ENCODE measurements at places on chromosomes 1 and 21. TPM values are rescaled to one million over a fixed set of nuclear protein-coding genes. Genes with fewer than 3 reads are reported as not detected.
A peak's percentile ranks its signal among the peaks of the same experiment; 100 is the strongest.

Gene KLF17
- not detected for total RNA-seq

Gene PCBP3
- total RNA-seq, result 3.1 TPM

Gene TMEM269
- 0.34 TPM for total RNA-seq

Gene MRPL20
- 131 TPM for total RNA-seq

Gene TXNIP
- total RNA-seq, result 2.5 TPM

Gene PDZK1
- total RNA-seq, result 0.27 TPM

Gene STUM
- total RNA-seq, result not detected

Gene ZBTB21
- total RNA-seq, result 28.7 TPM

GRCh38 chr1:167694691-167695090, 27.1 kb upstream of the MPZL1 start:
- DNase-seq, result no peak

- no peak for DNase-seq
These were observed 266.7 kb upstream of the GREM2 start for GRCh38 chr1:240878631-240879030.

DNA sequence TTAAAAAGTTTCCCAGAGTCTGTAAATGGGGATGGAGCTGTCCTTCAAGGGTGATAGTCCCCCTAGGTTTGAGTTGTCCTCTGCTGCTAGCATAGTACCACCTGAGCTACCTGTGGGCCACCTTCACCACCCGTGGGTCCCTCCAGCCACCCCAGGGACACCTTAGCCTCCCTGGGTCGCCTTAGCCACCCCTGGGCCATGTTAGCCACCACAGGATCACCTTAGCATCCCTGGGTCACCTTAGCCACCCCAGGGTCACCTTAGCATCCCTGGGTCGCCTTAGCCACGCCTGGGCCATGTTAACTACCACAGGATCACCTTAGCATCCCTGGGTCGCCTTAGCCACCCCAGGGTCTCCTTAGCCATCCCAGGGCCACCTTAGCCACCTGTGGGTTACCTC, 67.1 kb downstream of the ADARB1 start:
- DNase-seq, result no peak

DNA sequence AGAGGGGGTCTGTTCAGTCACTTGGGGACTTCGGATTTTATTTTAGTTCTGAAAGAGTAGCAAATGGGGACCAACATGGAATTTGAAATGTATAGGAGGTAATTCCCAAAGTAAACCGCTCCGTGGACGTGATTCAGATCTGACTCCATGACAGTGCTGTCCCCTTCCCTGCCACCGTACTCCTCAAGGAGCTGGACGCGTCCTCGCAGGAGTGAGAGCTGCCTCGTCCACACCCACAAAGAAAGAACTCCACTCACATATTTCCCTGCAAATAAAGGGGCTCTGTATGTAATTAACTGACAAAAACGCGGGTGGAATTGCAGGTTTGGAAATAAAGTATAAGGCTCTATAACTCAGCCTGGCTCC, 183.6 kb downstream of the ETS2 start:
- no peak for DNase-seq

GRCh38 chr1:237270353-237270752, 228.4 kb downstream of the RYR2 start:
- no peak for DNase-seq

- no peak for DNase-seq
These were observed 10.4 kb downstream of the TRABD2B start for GRCh38 chr1:47986761-47987200.

DNA sequence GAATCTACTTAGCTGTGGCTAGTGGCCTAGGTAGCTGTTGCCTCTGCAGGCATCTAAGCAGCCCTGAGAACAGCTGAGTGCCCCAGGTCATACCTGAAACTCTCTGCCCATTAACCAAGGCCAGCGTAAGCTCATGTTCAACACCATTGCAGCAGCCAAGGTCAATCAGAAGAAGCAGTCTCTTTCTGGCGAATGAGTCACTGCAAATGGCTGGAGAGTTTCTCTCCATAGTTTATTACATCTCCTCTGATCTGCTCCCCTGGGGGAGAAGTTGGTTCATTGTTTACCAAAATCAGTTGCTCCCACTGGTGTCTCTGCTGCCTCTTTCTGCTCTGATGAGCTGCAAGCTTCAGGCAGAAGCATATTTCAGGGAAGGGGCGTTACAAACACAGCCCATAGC, 6.9 kb upstream of the BCL9 start:
- no peak for DNase-seq

DNA sequence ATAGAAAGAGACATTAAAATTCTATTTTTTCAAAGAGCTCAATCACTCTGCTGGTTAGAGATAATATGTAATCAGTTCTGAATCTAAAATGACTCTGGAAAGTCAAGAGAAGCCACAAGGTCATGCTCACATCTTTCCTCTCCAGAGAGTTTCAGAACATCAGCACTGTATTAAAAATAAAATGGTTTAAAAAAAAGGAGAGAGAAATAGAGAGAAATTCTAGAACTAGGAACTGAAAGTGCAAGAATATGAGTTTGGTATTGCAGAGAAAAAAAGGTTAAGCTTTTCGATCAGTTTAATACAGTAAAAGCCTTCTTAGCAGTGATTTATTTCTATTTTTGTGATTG, 44.0 kb upstream of the DIPK1A start:
- DNase-seq, result no peak

DNA sequence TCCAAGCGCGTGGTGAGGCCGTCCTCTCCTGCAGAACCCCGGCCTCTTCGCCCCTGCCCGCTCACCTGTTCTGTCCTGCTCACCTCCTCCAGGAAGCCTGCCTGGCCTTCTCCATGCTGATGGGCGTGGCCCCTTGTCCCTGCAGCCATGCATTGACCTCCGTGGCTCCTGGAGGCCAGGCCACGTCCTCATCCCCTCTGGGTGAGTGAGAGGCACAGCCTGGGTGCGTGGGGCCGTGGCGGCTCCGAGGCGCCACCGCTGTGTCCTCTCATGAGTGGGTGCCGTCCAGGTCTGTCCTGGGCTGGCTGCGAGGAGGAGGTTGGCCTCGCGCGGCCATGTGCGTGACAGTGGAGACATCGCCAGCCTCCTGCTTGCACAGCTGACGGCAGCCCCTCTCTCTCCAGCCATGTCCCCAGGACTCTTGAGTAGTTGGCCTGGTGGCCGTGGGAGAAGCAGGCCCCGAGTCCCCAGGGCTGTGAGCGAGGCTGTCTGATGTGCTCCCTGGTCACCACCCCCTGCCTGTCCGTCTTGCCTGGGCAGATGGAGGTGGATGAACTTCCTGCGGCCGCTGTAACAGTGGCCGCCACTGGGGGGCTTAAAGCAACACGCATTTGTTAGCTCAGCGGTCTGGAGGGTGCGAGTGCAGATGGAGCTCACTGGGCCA, 58.1 kb downstream of the PRKCZ start:
- peak; percentile 21 for DNase-seq

GRCh38 chr1:11681071-11681771, at the start of gene MAD2L2:
Gene MAD2L2 (minus strand): TSS chr1:11681148. CDS start chr1:11680601, 547 bp downstream.
- peak; percentile 58 for DNase-seq

GRCh38 chr1:89941110-89941766, 53.7 kb upstream of the ZNF326 start:
- DNase-seq, result no peak

DNA sequence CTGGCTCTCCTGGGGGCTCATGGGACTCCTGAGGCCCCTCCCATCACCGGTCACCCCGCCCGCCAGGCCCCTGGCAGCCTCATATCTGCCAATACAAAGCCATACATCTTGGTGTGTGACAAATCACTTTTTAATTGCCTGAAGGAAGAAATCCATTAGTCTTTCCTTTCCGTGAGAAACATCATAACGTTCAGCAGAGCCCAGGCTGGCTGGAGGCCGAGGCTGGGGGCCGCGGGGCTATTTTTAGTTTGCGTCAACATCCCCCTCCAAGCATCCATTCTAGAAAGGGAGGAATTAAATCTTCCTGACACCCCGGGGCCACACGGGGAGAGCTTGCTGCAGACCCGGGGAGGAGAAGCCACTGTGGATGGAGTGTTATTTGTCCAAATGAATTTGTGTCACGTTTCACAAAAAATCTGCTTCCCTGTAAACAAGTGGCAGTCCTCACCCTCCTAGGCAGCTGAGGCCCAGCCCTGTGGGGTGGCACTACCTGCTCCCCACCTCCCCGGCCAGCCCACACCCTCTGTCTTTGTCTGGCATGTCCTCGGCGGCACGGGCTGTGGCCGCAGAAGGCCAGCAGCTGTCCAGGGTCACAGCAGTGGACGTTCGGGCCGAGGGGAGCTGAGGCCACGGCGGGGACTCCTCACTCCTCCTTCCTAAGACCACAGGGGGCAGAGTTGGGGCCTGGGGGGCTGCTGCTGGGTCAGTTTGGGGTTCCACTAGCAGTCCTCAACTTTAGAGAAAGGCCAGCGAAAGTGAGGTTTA, 236.9 kb upstream of the VAMP3 start:
- no peak for DNase-seq

DNA sequence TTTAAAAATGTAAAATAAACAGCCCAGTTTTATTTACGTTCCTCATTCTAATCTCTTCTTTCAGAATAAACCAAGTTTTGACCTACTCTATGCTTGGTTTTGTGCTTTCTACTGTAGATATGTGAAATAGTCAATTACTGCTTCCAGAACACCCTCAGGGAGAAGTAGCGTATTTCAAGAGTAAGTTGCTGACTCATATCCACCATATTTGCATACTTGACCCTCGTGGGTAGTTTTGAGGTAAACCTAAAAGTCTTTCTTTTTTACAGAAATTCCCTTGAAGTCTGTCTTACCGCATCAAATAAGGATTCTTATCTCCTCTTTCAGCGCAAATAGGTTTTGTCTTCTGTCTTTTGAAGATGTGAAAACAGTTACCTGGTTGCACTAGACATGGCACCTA, 1.4 kb upstream of the OR2L3 start:
- DNase-seq, result no peak

DNA sequence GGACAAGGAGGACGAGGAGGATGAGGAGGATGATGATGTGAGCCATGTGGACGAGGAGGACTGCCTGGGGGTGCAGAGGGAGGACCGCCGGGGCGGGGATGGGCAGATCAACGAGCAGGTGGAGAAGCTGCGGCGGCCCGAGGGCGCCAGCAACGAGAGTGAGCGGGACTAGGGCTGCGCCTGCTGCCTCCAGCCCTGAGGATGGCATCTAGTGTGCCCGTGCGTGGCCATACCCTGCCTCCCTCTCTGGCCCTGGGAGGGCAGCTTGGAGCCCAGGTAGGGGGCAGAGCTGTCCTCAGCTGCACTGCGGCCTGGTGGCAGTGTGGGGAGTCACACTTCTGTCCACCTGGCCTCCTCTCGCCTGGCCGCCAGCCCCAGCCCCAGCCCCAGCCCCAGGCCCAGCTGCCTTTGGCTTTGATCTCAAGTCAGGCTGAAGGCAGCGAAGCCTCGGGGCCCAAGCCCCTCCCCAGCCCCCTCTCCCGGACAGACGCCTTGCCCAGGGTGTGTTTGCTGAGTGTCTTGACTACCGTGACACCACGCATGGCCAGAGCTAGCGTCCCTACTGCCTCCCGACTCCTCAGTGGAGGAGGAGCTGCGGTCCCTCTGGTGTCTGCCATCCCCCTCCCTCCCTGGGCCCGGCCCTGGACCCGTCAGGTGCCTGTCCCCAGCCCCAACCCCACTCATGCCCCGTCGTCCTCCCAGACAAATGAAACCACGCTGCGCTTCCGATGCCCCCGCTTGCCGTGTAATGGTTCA, 155.2 kb downstream of the PEX14 start:
- DNase-seq, result no peak

DNA sequence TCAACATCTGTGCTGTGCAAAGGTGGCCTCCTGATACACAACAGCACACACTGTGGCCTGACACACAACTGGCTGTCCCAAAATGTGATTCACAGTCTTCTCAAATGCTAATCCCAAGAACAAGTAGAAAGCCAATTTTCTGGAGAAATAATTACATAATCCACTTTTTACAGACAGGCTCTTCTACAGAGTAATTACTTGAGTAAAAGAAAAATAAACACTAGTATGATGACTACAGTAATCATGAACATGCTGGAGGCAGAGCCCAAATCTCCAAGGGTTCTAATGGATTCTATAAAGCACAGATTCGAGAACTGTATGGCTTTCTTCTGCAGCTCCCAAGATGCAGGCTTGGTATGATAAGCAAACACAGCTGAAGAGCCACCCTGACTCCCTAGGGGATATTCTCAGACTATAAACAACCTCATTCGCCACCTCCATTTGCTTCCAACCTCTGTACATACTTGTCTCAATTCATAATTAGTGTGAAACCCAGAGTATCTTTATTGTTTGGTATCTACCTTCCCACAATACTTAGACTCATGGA, 81.9 kb downstream of the SIPA1L2 start:
- no peak for DNase-seq

DNA sequence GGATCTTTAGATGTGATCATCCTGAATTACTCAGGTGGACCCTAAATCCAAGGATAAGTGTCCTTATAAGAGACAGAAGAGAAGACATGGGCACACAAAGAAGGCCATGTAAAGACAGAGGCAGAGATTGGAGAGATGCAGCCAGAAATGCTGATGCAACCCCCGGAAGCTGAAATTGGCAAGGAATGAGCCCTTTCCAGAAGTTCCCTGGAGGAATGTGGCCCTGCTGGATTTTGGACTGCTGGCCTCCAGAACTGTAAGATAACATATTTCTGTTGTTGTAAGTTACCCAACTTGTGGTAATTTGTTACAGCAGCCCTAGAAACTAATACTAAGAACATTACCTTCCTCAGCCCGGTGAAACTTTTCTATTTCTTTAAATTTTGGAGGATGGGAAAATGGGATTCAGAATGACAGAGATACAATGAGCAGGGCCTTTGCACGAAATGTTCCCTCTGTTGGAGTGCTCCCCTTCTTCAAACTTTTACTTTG, 11.2 kb upstream of the PLPP3 start:
- no peak for DNase-seq

DNA sequence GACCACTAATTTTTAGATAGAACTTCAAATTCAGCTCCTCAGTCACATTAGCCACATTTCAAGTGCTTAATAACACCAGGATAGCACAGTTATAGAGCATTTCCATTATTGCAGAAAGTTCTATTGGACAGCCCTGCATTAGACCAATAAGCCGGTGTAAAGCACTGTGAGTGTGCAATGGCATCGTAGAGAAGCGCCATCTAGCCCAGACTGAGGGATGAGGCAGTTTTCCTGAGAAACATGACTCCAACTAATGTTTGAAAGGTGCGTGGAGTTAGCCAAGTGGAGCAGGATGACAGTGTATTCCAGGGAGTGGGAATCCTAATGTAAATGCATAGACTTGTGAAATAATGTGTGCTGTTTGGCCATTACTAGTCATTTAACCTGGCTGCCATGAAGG, 7.7 kb downstream of the RPE65 start:
- DNase-seq, result no peak

GRCh38 chr1:209816923-209817322, 10.8 kb upstream of the UTP25 start:
- DNase-seq, result no peak

DNA sequence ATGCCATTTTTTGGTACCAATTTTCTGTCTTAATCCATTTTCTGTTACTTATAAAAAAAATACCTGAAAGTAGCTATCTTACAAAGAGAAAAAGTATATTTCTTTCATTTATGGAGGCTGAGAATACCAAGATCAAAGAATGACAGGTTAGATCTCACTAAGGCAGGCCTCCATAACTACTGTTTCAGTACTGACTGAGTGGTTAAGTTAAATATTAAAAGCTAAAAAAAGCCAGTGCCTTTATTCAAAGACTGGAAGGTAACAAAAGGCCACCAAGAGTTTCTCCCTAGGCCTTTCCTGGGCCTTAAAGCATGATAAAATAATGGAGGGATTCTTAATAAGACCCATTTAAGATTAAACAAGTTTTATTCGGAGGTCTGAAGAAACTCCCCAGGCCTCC, 687.7 kb upstream of the ADGRL4 start:
- no peak for DNase-seq
